ENCODE measurements at places on chromosomes 3 and 15.

DNA sequence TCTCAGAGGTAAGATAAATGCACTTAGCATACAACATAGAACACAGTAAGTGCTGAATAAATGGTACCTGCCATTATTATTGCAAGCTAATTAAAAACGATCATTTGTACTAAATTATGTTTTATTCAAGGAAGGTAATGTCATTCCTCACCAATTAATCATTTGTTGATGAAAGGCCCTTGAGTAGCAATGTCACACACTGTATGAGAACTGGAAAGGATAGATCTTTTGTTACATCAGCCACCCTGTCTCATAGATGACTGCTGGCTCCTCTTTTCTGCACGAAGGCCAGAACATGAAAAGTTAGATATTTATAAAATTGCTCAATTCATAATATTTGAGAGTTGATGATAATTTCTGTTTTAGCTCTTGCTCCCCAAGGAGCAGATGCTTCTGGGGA, 415.4 kb downstream of the RBMS3 start:
- H3K36me3 ChIP-seq, result no peaks in the 10 kb centered on the region
- H3K4me1 ChIP-seq, result peaks cover 22% of the 10 kb centered on the region
- no peak for DNase-seq
- no peaks in the 10 kb centered on the region for H3K27me3 ChIP-seq
- H3K27ac ChIP-seq, result peak overlapping the region; percentile 77

- DNase-seq, result no peak
- H3K27me3 ChIP-seq, result peaks cover 3% of the 10 kb centered on the region
- no peaks in the 10 kb centered on the region for H3K36me3 ChIP-seq
- no peak overlapping the region for H3K27ac ChIP-seq
- H3K4me1 ChIP-seq, result peaks cover 13% of the 10 kb centered on the region
These were observed 205.5 kb downstream of the MECOM start for GRCh38 chr3:169457807-169458697.

DNA sequence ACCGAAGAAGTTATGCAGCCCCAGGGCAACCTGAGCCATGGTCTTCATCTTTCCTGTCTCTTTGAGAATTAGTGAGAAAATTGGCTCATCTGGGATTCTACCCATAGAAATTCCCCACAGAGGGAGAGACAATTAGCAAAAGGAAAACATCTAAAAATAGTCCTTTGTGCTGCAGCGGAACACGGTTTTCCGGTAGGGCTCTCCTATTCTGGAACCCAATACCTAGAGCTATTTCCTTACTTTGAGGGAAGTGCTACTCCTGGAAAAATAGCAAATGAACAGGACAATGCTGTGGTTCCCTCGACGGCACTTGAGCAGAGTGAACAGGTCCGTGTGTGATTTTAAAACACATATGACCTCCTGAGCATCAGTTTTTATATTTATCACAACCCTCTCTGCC, 210.5 kb downstream of the FGF12 start:
- H3K36me3 ChIP-seq, result no peaks in the 10 kb centered on the region
- peaks cover 20% of the 10 kb centered on the region for H3K4me1 ChIP-seq
- no peak for DNase-seq
- no peak overlapping the region for H3K27ac ChIP-seq
- peaks cover 39% of the 10 kb centered on the region for H3K27me3 ChIP-seq

GRCh38 chr3:180018543-180018942, 18.2 kb downstream of the PEX5L start:
- H3K27me3 ChIP-seq, result no peaks in the 10 kb centered on the region
- no peak for DNase-seq
- no peak overlapping the region for H3K27ac ChIP-seq

- no peak for DNase-seq
- H3K27ac ChIP-seq, result no peak overlapping the region
- H3K4me1 ChIP-seq, result peaks cover 59% of the 10 kb centered on the region
- peaks cover 14% of the 10 kb centered on the region for H3K27me3 ChIP-seq
- H3K4me3 ChIP-seq, result peak overlapping the region; percentile 56
These were observed 2.1 kb downstream of the RPP25 start for GRCh38 chr15:74954515-74954914.

- H3K27me3 ChIP-seq, result no peaks in the 10 kb centered on the region
- DNase-seq, result peak; percentile 86
- H3K4me3 ChIP-seq, result peak overlapping the region; percentile 35
- H3K4me1 ChIP-seq, result peaks cover 43% of the 10 kb centered on the region
These were observed 108.1 kb downstream of the KLF13 start for GRCh38 chr15:31434588-31435260.

GRCh38 chr3:179967622-179968021, 69.1 kb downstream of the PEX5L start:
- H3K27ac ChIP-seq, result no peak overlapping the region
- H3K4me1 ChIP-seq, result no peaks in the 10 kb centered on the region
- H3K36me3 ChIP-seq, result no peaks in the 10 kb centered on the region
- no peak overlapping the region for H3K4me3 ChIP-seq
- no peaks in the 10 kb centered on the region for H3K27me3 ChIP-seq

- no peak overlapping the region for H3K27ac ChIP-seq
- H3K27me3 ChIP-seq, result no peaks in the 10 kb centered on the region
- no peaks in the 10 kb centered on the region for H3K4me1 ChIP-seq
- H3K4me3 ChIP-seq, result peak overlapping the region; percentile 7
- no peaks in the 10 kb centered on the region for H3K36me3 ChIP-seq
These were observed 34.9 kb upstream of the GPR160 start for GRCh38 chr3:170002879-170003278.

DNA sequence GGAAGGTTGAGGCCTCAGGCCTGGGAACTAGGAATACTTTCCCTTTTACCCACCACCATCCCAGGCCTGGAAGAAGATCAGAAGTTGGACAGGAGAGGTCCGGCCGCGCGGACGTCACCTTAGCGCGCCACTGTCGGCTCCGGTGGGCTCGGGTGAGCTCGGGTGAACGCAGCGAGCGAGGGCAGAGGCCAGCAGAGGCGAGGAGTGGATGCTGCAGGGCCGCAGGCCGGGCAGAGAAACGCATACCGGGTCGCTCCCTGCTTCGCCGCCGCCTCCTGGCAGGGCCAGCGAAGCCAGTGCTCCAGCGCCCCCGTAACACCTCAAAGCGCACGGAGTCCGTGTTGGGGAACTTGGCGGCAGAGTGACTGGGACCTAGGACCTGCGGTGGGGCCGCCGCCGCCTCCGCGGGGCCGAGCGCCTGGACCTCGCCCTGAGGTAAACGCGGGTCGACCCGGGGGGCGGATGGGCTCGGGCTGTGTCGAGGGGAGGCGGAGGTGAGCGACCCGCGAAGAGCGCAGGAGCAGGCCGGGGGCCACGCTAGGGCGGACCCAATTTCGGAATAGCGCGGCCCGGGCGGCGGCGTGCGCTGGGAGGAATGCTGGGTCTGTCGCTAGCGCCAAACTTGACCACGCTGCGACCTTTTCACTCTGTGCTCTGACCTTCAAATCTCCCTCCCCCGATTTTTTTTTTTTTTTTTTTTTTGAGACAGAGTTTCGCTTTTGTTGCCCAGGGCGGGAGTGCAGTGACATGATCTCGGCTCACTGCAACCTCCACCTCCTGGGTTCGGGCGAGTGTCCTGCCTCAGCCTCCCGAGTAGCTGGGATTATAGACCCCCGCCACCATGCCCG, 1.6 kb downstream of the CYP11A1 start:
- H3K4me3 ChIP-seq, result peak overlapping the region; percentile 63
- peaks cover 32% of the 10 kb centered on the region for H3K27me3 ChIP-seq
- peak overlapping the region; percentile 49 for H3K27ac ChIP-seq
- peaks cover 14% of the 10 kb centered on the region for H3K4me1 ChIP-seq
- peak; percentile 72 for DNase-seq

DNA sequence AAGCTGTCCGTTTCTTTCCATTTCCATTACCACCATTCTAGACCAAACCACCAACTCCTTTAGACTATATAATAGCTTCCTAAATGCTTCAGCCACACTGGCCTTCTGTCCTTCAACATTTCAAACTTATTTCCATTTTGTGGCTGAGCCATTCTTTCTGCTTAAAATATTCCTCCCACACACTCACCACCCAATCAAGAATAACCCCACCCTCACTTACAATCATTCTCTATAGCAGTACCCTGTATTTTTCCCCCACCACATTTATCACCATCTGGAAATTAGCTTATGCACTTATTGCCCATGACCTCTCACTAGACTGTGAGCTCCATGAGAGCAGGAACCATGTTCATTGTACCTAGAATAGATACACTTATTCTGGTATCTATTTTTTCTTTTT, 6.6 kb downstream of the KATNBL1 start:
- no peak overlapping the region for H3K4me3 ChIP-seq
- H3K4me1 ChIP-seq, result peaks cover 5% of the 10 kb centered on the region
- no peaks in the 10 kb centered on the region for H3K27me3 ChIP-seq

DNA sequence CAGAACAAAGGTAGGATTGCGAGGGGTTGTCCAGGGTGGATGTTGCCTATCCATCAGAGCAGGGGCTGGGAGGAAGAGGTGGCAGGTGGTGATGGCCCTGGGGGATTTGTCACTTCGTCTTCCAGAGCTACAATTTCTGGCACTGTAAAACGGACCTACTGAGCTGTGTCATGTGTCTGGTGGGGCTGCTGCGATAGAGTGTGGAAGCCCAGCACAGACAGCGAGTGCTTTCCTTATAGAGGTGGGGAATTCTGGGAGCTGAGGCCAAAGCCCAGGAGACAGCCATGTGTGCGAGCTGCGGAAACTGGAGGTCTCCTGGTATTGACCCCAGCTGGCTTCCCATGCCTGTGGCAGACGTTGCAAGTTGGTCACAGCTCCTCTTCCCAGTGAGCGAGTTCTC, 61.2 kb upstream of the SEC22A start:
- no peak overlapping the region for H3K27ac ChIP-seq
- H3K27me3 ChIP-seq, result no peaks in the 10 kb centered on the region
- DNase-seq, result no peak
- peaks cover 14% of the 10 kb centered on the region for H3K36me3 ChIP-seq
- H3K4me1 ChIP-seq, result no peaks in the 10 kb centered on the region
- H3K4me3 ChIP-seq, result no peak overlapping the region

DNA sequence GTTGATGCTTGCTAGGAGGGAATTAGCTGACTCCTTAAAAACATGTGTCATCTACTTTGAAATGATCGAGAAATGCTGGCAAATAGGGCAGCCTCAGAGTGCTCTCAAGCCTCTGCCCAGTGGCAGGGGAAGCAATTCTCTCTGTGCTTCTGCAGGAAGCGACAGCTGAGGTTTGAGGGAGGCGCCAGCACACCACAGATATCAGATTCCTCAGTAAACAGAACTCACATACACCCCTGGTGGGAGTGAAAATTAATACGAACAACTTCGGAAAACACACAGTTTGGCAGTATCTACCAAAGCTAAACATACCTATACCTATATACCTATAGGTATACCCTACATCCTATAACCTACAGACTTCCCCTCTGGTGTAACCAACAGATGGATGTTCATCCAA, 61.3 kb downstream of the NSMCE3 start:
- no peaks in the 10 kb centered on the region for H3K27me3 ChIP-seq
- DNase-seq, result no peak
- no peaks in the 10 kb centered on the region for H3K36me3 ChIP-seq
- H3K4me1 ChIP-seq, result no peaks in the 10 kb centered on the region
- no peak overlapping the region for H3K4me3 ChIP-seq
- no peak overlapping the region for H3K27ac ChIP-seq

GRCh38 chr3:69203631-69204314, 81.4 kb upstream of the LMOD3 start:
- no peak overlapping the region for H3K4me3 ChIP-seq
- H3K27ac ChIP-seq, result no peak overlapping the region
- no peaks in the 10 kb centered on the region for H3K36me3 ChIP-seq
- no peaks in the 10 kb centered on the region for H3K27me3 ChIP-seq
- peaks cover 30% of the 10 kb centered on the region for H3K4me1 ChIP-seq
- DNase-seq, result no peak

- H3K36me3 ChIP-seq, result no peaks in the 10 kb centered on the region
- no peak for DNase-seq
These were observed 329.0 kb downstream of the IGSF11 start for GRCh38 chr3:118705487-118706219.

DNA sequence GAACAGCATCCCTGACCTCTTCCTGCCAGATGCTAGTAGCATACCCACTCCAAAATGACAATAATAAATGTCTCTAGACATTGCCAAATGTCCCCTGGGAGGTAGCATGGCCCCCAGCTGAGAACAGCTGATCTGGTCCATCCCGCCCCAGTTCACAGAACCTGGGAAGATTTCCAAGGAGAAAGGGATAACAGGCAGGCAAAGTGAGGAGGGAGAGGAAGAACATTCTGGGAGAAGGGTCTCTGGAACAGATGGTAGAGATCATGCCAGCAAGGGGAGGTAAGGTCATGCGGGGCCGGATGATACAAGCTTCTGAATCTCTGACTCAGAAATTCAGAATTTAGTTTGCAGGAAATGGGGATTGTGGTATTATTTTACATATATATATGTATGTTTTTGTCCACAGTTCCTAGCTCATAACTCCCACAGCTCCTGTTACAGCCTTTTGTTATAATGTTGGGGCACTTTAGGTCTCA, 192.7 kb downstream of the SUCLG2 start:
- no peaks in the 10 kb centered on the region for H3K36me3 ChIP-seq
- no peaks in the 10 kb centered on the region for H3K4me1 ChIP-seq
- no peak for DNase-seq
- H3K4me3 ChIP-seq, result no peak overlapping the region
- no peak overlapping the region for H3K27ac ChIP-seq
- H3K27me3 ChIP-seq, result no peaks in the 10 kb centered on the region

GRCh38 chr3:107347751-107348150, 29.5 kb upstream of the CCDC54 start:
- H3K36me3 ChIP-seq, result no peaks in the 10 kb centered on the region
- no peaks in the 10 kb centered on the region for H3K4me1 ChIP-seq
- no peak overlapping the region for H3K27ac ChIP-seq
- no peak overlapping the region for H3K4me3 ChIP-seq

- H3K27me3 ChIP-seq, result peaks cover 4% of the 10 kb centered on the region
- no peak for DNase-seq
- no peaks in the 10 kb centered on the region for H3K36me3 ChIP-seq
- H3K4me1 ChIP-seq, result peaks cover 14% of the 10 kb centered on the region
- no peak overlapping the region for H3K27ac ChIP-seq
These were observed 3.3 kb upstream of the CCDC174 start for GRCh38 chr3:14647976-14648955.

DNA sequence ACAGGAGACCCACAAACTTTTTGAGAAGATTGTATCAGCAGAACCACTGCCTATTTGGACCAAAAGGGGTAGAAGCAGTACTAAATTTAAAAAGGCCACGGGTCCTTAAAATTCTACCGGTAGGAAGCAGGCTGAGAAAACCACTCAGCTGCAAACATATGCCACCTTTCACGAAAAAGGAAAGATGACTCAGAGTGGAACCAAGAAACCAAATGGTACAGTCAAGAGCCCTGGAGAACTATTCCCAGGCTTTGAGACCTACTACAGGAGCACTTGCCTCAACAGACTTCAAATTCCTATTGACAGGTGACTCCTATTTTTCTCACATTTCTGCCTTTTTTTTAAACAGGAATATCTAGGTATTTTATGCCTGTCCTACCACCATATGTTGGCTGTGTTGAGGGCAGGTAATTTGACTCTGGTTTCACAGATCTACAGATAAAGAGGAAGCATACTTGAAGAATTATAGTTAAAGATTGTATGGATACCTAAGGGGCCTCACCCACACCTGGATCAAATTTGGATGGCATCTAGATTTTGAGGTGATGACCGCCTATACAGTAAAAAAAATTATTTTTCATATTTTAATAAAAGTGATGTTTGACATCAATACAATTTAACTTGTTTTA, 10.1 kb downstream of the GOLIM4 start:
- H3K4me3 ChIP-seq, result no peak overlapping the region
- H3K27ac ChIP-seq, result no peak overlapping the region
- H3K4me1 ChIP-seq, result peaks cover 8% of the 10 kb centered on the region
- H3K27me3 ChIP-seq, result no peaks in the 10 kb centered on the region
- no peaks in the 10 kb centered on the region for H3K36me3 ChIP-seq

- no peak overlapping the region for H3K4me3 ChIP-seq
- DNase-seq, result no peak
- H3K27me3 ChIP-seq, result no peaks in the 10 kb centered on the region
- no peaks in the 10 kb centered on the region for H3K4me1 ChIP-seq
- no peak overlapping the region for H3K27ac ChIP-seq
These were observed 304.3 kb upstream of the DPH6 start for GRCh38 chr15:35850284-35850683.
